ENCODE measurements at places on chromosomes 5 and 9.
A peak's percentile ranks its signal among the peaks of the same experiment; 100 is the strongest.

DNA sequence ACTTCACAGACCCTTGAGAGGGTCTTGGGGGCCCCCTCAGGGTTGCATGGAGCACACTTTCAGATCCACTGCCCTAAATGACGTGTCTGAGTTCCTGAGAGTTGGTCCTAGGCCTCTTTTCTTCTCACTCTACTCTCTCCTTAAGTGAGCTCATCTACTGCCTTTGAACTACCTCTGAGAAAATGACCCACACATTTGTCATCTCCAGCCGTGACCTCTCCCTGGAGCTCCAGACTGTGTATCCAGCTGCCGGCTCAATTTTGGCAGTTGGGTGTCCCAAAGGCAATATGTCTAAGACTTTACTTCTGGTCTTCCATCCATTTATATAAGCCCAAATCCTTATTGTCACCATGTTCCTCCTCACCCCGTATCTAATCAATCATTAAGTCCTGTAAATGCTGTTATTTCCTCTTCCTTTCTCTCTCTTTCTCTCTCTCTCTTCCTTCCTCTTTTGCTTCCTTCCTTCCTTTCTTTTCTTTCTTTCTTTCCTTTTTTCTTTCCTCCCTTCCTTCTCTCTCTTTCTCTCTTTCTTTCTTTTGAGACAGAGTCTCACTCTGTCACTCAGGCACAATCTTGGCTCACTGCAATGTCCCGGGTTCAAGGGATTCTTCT, 51.2 kb upstream of the HSPA9 start:
- no peak for DNase-seq

DNA sequence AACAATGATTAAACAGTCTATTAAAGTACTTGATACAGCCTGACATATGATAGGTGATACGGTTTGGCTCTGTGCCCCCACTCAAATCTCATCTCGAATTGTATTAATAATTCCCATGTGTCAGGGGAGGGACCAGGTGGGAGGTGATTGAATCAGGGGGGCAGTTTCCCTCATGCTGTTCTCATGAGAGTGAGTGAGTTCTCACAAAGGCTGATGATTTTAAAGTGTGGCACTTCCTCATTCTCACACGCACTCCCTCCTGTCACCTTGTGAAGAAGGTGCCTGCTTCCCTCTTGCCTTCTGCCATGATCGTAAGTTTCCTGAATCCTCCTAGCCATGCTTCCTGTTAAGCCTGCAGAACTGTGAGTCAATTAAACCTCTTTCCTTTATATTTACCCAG, 40.1 kb upstream of the TARS1 start:
- DNase-seq = no peak

GRCh38 chr9:18255747-18256146, 218.2 kb upstream of the ADAMTSL1 start:
- DNase-seq = no peak

DNA sequence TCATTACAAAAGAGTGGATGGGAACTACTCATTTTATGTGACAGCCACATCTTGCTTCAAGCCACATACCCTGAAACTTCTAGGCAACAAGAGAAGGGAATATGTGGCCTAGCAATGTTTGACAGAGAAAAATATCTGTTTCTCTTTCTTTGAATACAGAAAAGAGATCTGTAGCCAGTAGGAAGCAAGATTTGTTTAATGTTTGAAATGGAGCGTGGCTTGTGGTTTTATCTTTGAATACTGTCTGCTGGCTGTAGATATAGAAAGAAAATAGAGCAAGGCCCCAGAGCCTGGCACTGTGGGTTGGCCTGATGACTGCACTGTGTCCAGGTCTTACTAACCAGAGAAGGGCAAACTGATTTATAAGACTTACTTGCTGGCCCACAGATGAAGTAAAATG, 133.8 kb downstream of the ARHGEF28 start:
- DNase-seq = peak; percentile 45

DNA sequence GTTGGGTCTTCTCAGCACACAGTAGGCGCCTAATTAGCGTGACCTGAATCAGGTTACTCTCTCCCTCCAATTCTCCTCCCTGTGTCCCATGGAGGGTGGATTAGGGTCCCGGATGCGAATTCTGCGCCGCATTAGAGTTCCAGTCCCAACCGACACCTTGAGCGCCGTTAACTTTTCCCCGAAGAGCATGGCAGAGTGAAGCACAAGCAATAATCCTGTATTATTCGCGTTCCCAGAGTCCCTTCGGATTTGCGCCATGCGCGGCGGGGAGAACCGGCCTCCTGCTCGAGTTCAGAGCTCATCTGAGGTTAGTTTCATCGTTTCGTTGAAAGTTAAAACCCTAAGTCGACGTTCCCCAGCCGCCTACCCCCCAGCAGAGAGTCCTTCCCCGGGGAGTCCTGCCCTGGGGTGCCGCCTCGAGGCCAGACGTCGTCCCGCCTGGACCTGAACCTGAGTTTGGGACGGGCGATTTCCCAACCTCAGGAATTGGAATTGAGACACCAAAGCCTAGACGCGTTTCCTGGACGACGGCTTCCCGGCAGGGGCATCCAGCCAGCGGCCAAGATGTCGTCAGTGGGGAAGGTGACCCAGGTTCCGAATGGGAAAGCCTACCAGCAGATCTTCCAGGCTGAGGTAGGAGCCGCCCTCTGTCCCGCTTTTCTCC, at the start of gene CCDC180:
CCDC180 (plus strand) TSS at position 160 of the 664 bp plus-strand sequence; CDS start at position 565, 405 bp downstream.
- no peak for DNase-seq

GRCh38 chr5:157597277-157597676, 21.7 kb upstream of the ADAM19 start:
- no peak for DNase-seq
